Adipocyte (in vitro differentiated cells): ENCODE measurements at places on chromosomes 13 and 19.

DNA sequence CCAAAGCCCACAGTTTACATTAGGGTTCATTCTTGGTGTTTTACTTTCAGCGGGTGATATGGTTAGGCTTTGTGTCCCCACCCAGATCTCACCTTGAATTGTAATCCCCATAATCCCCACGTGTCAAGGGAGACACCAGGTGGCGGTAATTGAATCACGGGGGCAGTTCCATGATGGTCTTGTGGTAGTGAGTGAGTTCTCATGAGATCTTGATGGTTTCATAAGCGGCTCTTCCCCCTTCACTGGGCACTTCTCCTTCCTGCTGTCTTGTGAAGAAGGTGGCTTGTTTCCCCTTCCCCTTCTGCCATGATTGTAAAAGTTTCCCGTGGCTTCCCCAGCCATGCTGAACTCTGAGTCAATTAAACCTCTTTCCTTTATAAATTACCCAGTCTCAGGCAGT is 12.0 kb downstream of the FPR2 start:
- no peak for DNase-seq

DNA sequence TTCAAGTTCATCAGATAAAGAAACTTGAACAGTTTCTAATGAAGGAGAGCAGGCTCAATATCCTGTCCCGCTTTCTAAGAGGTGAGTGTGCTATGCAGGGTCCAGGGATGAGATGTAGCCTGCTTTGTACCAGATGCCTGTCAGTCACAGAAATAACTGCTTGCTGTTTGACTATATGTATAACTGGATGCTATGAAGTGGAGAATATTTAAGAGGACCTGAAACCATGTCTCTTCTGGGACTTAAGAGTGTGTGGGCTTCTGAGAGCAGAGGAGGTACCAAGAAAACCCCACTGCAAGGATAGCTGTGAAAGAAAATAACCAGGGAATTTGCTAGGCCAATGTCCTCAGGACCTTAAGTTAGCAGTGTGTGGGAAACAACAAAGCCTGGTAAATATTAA is 246.3 kb upstream of the RFC3 start:
- DNase-seq = no peak

GRCh38 chr19:47768604-47769003 is 9.9 kb upstream of the SELENOW start:
- DNase-seq = no peak

DNA sequence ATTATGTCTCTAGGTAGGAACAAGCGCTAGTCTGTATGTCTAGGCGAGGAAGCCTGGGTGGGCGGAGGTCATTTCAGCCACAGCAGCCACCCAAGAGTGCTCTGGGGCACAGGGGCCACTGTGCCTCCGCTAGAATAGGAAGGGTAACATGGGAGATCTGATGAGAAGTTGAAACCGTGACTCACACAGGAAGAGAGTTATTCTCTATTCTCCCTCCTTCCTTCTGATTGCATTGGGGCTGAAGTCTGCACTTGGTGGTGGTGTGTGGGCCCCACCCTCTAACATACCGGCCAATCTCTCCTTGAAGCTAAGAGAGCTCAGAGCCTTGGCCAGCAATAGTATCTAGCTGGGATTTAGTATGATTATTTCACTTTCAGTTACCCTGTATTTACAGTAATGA is 20.3 kb upstream of the GGACT start:
- no peak for DNase-seq

GRCh38 chr13:59879281-59879680 is 284.4 kb downstream of the DIAPH3 start:
- no peak for DNase-seq

- DNase-seq = no peak
Measured at GRCh38 chr19:29292153-29292552, 79.2 kb upstream of the UQCRFS1 start.

DNA sequence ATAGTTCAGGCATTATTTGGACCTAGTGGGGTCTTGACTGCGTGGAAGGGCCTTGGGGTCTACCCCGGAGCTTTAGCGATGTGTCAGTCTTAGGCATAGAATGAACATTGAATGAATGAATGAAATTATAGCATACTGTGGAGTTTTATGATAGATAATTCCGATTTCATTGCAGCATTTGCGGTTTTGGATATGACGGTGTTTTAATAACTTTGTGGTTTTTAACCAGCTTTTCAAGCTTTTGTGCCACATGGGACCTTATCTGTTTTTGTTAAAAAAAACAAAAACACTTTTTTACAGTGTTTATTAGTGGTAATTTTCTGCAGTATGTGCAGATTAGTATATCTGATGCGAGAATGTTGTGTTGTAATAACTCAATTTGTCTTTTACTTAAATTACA is 696 bp downstream of the NUP58 start:
- no peak for DNase-seq

GRCh38 chr13:32581177-32581786 is 5.0 kb upstream of the PDS5B start:
- peak; percentile 76 for DNase-seq

DNA sequence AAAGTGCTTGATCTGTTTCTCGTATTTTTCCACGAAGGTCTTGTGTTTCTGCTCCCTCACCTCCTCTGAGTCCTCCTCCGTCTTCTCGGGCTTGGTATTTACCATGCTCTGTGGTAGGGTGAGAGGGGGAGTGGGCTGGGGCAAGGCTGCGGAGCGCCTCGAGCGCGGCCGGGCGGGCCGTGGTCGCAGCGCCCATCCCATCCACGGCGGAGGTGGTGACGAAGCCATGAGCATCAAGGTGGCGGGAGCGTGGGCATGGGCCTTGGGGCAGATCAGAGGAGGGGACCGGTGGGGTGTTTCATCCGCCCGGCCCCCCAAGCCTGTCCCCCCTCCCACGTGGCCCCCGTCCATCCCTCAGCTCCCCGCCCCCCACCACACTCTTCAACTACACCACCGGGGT is 7.9 kb downstream of the CDC37 start:
- DNase-seq = no peak

GRCh38 chr19:6352381-6353165 is 8.8 kb upstream of the CLPP start:
- no peak for DNase-seq
